ENCODE measurements at places on chromosomes 7 and 10. TPM values are rescaled to one million over a fixed set of nuclear protein-coding genes. Genes with fewer than 3 reads are reported as not detected.
A peak's percentile ranks its signal among the peaks of the same experiment; 100 is the strongest.

The NUTM2A gene
- total RNA-seq = 2.3 TPM

DNA sequence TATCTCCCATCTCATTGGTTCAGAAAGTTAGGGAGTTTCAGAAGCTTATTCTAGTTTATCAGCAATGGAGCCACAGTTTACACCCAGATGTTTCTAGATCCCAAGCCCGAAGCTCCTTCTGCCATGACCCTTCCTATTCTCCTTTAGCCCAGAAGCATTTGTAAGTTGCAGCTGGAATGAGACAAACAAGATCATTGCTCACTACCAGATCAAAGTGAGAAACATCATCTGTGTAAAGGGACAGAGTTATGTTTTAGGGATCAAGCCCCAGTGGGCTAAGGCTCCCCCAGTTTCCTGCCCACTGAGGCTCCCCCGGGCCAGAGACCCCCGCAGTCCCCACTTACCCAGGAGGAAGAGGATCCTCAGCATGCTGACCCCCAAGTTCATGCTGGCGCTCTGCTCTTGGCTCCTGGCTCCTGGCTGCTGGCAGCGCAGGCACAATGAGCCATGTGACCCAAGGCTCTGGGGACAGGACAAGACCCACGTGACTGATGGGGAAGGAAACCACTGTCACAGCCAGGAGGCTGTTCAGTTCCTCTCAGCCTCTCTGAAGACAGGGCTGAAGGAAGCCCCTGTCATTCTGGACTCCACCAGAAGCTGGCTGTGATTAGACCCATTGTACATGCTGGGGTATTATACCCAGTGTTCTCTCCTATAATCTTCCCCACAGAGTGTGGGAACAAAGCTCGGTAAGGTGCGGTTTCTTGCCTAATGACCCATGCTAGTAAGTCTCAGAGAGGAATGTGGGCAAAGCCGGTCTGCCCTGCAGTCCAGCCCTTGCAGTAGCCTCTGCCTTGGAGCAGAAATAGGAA is at the start of gene TMEM273:
Gene TMEM273 (minus strand): TSS at position 442 of the 812 bp plus-strand sequence. CDS start 55 bp downstream, at position 387.
- DNase-seq = peak; percentile 80
- H3K27me3 ChIP-seq = no peaks in the 10 kb centered on the region
- peaks cover 70% of the 10 kb centered on the region for H3K4me1 ChIP-seq

GRCh38 chr7:104487642-104488041 is 159.2 kb downstream of the LHFPL3 start:
- H3K27ac ChIP-seq = no peak overlapping the region
- H3K36me3 ChIP-seq = no peaks in the 10 kb centered on the region
- no peaks in the 10 kb centered on the region for H3K4me1 ChIP-seq

DNA sequence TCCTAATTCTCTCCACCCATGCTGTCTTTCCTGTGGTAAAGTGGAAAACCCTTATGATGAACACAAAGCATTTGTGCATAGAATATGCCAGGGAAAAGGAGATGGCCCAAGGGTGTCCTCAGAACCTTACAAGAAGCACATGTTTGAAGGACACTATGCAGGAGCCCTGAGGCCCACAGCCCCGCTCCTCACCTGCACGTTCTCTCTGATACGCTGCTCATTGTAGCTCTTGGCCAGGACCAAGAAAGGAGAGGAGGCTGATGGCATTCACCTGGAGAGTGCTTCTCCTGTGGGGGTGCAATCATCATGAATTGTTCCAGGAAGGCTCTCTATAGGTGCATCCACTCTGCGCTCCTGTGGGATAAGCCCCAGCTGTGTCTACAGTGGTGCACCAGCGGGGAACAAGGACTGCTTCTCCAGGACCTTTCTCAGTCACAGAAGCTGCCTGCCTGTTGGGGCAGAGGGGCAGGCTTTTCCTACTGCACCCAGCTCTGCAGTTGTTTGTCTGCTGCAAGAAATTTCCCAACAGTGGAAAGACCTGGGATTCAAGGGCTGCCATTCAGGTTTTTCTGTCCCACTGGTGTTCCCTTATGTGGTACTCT is 19.9 kb downstream of the AKR1C2 start:
- H3K36me3 ChIP-seq = peaks cover 5% of the 10 kb centered on the region
- H3K27me3 ChIP-seq = no peaks in the 10 kb centered on the region
- no peak for DNase-seq
- no peak overlapping the region for H3K27ac ChIP-seq

DNA sequence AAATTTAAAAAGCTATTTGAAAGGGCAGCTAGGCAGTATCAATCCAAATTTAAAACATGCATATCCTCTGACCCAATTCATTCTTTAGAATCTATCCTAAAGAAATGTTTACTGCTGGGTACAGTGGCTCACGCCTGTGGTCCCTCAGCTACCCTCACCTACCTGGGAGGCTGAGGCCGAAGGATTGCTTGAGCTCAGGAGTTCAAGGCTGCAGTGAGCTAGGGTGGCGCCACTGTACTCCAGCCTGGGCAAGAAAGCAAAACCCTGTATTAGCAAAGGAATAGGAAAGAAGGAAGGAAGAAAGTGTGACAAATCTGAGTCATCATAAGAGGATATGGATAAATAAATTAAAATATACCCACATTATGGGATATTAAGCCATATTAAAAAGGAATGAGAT is 36.3 kb downstream of the C7orf33 start:
- no peak overlapping the region for H3K4me3 ChIP-seq
- H3K4me1 ChIP-seq = peaks cover 13% of the 10 kb centered on the region
- no peaks in the 10 kb centered on the region for H3K36me3 ChIP-seq
- H3K27me3 ChIP-seq = no peaks in the 10 kb centered on the region
- no peak for DNase-seq
- no peak overlapping the region for H3K27ac ChIP-seq

The ANXA8L1 gene
- 15.7 TPM for total RNA-seq

GRCh38 chr7:28298870-28299518 is 113.3 kb upstream of the CREB5 start:
- H3K36me3 ChIP-seq = no peaks in the 10 kb centered on the region
- H3K4me3 ChIP-seq = no peak overlapping the region
- H3K4me1 ChIP-seq = peaks cover 4% of the 10 kb centered on the region
- DNase-seq = no peak

GRCh38 chr10:100829097-100829870 is 83.5 kb upstream of the SLF2 start:
- peak overlapping the region; percentile 47 for H3K4me3 ChIP-seq
- no peak overlapping the region for H3K27ac ChIP-seq
- H3K4me1 ChIP-seq = peaks cover 34% of the 10 kb centered on the region
- DNase-seq = no peak

GRCh38 chr7:130884437-130885417 is 150.7 kb upstream of the KLF14 start:
- H3K27me3 ChIP-seq = no peaks in the 10 kb centered on the region
- no peak overlapping the region for H3K4me3 ChIP-seq
- DNase-seq = peak; percentile 64
- peaks cover 99% of the 10 kb centered on the region for H3K36me3 ChIP-seq
- peak overlapping the region; percentile 46 for H3K27ac ChIP-seq

DNA sequence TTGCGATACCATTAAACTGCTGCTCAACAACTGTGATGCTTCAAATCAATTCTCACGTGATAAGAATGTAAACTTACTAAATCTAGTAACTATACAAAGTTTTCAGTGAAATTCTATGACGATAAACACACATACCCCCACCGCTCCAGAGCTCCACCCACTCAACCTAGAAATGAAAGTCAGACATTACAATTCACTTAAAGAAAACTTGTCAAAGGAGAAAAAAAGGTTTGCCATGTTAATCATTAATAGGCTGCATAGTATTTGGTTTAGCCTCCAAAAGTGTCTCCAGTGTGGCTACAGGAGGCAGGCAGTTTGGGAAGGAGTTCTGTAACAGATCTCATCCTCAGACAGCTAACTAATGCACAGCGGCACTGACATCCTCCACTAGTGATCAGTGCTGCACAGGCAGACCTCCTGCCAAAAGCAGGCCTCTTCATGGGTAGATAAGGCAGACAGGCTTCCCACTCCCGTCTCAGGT is 3.1 kb downstream of the HERPUD2 start:
- H3K36me3 ChIP-seq = no peaks in the 10 kb centered on the region
- H3K4me1 ChIP-seq = peaks cover 82% of the 10 kb centered on the region

The OR2A5 gene
- not detected for total RNA-seq

Measured in lower lobe of right lung (tissue), 2 donors.